ENCODE measurements at places on chromosomes 5 and 9.

DNA sequence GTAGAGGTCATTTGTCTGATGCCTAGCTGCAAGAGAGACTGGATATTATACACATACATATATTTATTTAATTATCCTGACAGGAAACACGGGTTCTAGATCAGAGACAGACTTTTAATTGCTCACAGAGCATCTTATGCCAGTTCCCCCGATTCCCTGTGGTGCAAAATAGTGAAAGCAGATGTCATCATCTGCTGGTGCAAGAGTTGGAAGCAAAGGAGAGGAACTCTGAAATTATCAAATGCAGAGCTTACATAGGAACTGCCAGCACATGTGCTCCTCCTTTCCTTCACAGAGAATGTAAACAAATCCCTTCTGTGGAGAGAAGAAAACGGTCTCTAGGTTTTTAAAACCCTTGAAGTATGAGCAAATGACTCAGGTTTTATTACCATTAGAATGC lies 69.3 kb downstream of the DTWD2 start:
- no peak for DNase-seq

DNA sequence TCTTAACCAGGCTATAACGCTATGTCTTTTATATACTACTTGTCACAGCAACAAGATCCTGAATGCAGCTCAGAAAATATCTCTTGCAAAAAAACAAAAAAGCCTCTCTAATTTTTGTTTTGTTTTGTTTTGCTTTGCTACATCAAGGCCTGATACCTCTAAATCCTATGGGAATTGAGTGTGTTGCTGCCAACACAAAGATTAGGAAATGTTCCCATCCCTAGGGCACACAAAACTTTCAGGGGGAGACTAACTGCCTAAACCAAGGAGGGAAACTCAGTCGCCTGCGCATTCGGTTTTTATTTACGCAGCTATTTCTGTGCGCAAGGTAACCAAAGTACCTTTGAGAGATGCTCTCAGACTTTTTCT lies 1.7 kb downstream of the SSBP2 start:
- no peak for DNase-seq

GRCh38 chr5:14036514-14036913 lies 92.0 kb upstream of the DNAH5 start:
- no peak for DNase-seq

GRCh38 chr9:22452415-22453010 lies 5.9 kb downstream of the DMRTA1 start:
- no peak for DNase-seq

GRCh38 chr5:135195270-135195608 lies 161.2 kb upstream of the PITX1 start:
- DNase-seq: no peak

GRCh38 chr9:35993976-35994720 lies 36.2 kb upstream of the OR2S2 start:
- no peak for DNase-seq

DNA sequence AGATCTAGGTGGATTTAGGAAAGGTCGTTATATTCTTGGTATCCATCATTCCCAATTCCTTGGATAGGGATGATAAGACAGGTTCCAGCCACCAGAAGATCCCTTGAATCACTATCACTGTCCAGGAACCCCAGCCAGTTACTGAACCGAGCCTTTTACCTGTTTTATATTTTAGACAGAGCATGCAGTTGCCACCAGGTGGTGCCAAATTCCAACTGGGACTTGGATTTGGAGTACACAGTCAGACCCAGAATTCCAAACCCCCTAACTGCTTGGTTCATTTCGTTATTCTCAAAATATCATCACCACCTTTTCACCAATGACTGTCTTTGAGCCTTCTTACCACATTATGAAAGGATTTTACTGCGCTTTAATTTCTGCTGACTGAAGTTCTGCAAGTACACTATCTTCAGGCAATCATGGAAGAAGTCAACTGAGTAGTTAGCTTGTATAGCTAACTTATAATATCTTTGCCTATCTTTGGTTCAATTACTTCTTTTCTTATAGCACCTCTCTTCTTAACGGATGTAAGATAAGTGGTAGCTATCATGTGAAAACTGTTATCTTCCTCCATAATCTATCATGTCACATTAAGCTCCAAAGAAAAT lies 191.8 kb downstream of the PRR16 start:
- no peak for DNase-seq

DNA sequence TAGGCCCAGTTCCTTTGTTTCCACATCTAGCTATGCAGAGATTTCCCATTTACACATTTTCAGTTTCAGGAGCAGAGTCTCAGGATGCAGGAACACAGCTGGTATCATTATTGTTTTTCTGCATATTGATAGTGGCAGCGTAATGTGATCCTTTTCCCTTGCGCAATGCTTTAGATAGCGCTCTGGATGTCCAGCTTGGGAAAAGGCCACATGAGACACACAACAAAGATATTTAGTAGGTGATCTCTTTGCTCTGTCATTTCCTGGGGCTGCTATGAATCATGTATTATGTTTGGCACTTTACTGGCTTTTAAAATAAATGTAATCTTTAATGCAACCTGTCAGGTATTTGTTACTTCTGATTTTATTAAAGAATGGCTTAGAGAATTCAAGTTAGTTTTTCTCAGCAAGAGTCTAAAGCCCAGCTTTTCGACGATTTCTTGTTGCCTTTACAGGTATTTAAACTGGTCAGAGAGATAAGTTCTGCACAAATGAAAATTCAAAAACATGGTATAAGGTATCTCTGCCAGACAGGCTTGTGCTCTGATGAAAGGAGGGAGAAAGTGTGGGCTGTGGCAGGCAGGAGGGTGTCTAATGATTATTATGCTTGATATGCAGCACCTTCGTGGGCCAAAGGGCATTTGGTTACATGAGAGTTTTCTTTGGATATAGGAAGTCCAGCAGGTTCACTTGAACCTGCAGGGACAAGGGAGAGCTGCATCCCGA lies 42.2 kb downstream of the PTTG1 start:
- DNase-seq: no peak

- no peak for DNase-seq
Observed at GRCh38 chr5:25754895-25755294, 1110.1 kb upstream of the CDH10 start.
